Activated T-helper 2 cell treated with anti-CD3 and anti-CD28 coated beads, Interferon-gamma antibody, Interleukin-2, Interleukin-4, amounts not matched to agents 10 μg/mL and 5 μg/mL and 100 μg/mL, durations not matched to agents 14 hours and 24 hours and 36 hours (primary cell): ENCODE measurements at places on chromosomes 2 and 18. TPM values are rescaled to one million over a fixed set of nuclear protein-coding genes. Genes with fewer than 3 reads are reported as not detected.

The BMPR2 gene
- 10.0 and 11.3 TPM in 2 replicates for total RNA-seq

- DNase-seq = no peak
Observed at GRCh38 chr2:74406035-74406434, 15.4 kb downstream of the C2orf81 start.

GRCh38 chr2:84653302-84653701 lies 137.0 kb downstream of the DNAH6 start:
- no peak for DNase-seq

- DNase-seq = no peak
Observed at GRCh38 chr18:76064998-76065397, 430.0 kb downstream of the ZNF516 start.

DNA sequence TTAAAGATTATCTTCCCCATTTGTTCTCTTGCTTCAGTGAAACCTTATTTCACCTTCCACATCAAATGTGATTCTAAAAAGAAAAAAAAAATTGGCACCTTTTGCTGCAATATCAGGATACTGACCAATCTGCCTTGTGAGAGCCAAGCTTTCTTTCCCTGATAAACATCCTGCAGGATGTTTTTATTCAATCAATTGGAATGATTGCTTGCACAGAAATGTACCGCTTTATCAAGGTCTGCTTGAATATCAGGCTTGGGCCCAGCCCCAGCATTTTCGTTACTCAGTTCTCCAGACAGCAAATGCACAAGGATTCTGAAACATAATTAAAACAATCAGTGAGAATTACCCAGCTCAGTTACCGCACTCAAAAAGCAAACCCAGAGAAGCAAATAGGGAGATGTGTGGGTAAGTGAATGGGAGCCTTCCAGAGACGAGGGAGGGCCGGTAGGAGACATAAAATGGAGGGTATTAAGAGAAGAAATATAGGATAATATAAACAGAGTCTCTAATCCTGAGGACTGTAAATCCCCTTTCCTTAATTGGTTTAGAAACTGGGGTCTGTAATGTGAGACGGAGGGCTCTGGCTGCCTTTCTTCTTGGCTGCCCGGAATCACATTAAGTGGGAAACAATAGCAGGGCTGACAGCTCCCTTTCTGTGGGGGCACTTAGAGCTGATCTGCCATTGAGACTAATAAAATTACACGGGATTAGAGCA lies 291.8 kb downstream of the ICOS start:
- DNase-seq = no peak

GRCh38 chr2:25310709-25310964 lies 31.1 kb downstream of the DNMT3A start:
- DNase-seq = no peak

GRCh38 chr2:70513738-70514137 lies 39.9 kb downstream of the TGFA start:
- no peak for DNase-seq
